ENCODE measurements at places on chromosomes 1 and 21.

DNA sequence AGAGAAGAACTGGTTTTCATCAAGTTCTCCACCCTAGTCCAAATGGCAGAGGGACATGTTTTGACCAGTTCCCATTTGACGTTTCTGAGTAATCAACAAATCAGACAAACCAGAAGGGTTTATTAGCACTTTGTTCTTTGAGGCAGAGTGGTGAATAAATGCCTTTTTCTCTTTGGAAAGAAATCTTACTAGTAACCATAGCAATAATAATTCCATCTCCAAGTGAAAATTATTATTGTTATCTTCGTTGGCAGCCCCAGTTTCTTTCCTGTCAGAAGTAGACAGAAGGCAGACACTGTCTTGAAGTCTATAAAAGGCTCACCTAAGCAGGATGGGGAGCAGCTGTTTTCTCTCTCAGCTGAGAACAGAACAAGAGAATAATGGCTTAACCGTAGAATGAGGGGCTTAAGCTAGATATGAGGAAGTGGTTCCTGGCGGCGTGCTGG lies 391.6 kb downstream of the PBX1 start:
- DNase-seq, result no peak

- no peak for DNase-seq
These were observed 345.1 kb upstream of the SNX7 start for GRCh38 chr1:98316286-98316905.

DNA sequence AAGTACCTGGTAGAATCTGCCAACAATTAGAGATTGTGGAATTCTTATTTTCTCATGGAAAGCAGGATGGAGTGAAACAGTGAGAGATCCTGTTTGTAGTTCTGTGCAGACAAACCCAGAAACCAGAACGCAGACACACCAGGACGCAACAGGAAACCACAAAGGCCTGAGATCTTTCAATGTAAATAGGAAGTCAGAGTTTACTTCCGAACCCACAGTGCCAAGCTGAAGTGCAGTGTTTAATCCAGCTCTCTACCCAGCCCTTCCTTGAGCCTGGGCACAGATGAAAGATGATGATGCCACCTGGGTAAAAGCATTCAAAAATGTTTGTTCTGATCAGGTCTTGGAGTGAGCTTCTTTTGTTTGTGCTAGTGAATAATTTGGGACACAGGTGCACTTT lies 244.2 kb upstream of the HOOK1 start:
- DNase-seq, result peak; percentile 4

- no peak for DNase-seq
These were observed 59.9 kb downstream of the APP start for GRCh38 chr21:26110715-26111114.

DNA sequence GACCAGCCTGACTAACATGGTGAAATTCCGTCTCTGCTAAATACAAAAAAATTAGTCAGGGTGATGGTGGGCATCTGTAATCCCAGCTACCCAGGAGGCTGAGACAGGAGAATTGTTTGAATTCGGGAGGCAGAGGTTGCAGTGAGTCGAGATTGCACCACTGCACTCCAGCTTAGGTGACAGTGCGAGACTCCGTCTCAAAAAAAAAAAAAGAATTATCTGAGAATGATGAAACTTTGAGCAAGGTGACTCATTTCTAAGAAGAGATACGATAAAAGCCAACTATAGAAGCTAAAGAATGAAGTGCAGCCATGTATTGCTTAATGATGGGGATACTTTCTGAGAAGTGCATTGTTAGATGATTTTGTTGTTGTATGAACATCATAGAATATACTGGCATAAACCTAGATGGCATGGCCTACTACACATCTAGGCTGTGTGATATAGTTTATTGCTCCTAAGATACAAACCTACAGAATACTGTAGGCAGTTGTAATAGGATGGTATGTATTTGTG lies 64.7 kb downstream of the SNRPE start:
- DNase-seq, result no peak

- no peak for DNase-seq
These were observed 812.3 kb downstream of the PLA2G4A start for GRCh38 chr1:187641015-187641414.

- DNase-seq, result no peak
These were observed 66.6 kb downstream of the IFI44 start for GRCh38 chr1:78716186-78716585.

GRCh38 chr1:28395181-28395580 lies 25.6 kb downstream of the PHACTR4 start:
- DNase-seq, result no peak

DNA sequence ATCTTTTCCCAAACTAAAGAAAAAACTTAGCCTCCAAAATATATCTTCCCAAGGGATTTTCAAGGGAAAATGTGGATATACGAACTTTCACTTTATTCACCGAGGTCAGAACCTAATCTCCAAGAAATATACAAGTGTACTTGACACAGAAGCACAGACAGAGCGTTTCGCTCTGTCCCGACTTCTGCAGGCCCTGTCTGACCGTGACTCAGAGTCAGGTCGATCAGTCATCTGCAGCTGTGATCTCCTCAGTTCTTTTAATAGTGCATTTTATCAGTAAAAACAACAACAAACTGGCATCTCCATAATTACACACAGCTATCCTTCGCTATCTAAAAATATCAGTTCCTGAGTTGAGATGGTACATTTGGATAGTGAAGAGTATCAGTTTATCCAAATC lies 226.6 kb downstream of the TM2D1 start:
- no peak for DNase-seq

DNA sequence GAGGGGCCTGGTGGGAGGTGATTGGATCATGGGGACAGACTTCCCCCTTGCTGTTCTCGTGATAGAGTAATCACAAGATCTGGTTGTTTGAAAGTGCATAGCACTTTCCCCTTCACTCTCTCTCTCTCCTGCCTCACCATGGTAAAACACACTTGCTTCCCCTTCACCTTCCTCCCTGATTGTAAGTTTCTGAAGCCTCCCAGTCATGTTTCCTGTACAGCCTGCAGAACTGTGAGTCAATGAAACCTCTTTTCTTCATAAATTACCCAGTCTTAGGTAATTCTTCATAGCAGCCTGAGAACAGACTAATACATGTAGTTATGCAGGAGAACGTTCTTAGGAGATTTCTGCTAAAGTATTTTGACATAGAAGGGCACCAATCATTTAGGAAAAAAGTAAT lies 59.9 kb upstream of the FBXO28 start:
- DNase-seq, result no peak

DNA sequence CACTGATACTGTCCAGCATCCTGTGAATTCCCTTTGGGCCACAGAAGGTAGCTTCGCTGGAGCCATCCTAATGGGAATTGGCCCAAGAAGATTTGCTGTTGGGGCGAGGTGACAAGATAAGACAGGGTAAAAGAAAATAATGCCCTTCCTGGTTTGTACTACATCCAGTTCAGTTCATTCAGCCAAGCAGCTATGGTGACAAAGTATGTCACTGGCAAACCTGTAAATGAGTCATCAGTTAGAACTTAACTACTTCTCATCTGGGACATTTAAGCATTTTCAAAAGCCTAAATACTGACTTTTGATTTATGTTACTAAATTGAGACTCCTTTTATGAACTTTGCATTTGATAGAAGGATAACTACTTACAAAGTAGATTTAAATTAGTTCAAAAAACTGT lies 54.2 kb downstream of the WDR64 start:
- DNase-seq, result no peak

- DNase-seq, result no peak
These were observed 39.3 kb upstream of the EYA3 start for GRCh38 chr1:28127617-28128257.

- DNase-seq, result no peak
These were observed 55.8 kb downstream of the VPS13D start for GRCh38 chr1:12285496-12286143.

DNA sequence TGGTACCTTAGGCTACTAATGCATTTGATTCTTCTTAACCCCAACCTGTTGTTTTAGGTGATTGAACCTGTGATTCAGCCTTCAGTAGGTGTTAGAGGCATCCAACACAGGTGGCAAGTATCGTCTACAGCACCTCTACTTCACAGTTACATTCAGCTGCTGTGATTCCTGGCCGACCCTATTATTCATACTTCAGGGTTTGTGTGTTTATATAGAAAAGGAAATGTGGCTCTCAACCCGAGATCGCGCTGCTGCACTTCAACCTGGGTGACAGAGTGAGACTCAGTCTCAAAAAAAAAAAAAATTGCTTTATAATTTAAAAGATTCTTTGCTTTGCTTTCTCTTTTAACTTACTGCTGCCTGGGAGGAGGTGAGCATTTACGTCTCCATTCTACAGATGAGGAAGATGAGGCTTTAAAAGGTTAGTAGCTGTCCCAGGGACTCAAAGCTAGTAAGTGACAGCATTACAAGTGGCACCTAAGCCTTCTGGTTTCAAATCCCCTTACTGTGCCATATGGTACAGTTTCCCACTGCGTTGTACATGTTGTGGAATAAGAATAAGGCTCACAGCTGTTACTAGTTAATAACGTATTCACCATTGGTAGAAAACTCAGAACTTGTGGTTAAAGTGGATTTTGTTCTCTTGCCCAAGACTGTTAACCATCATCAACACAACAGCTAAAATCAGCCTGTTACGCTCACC lies 9.9 kb upstream of the GPR25 start:
- DNase-seq, result no peak

DNA sequence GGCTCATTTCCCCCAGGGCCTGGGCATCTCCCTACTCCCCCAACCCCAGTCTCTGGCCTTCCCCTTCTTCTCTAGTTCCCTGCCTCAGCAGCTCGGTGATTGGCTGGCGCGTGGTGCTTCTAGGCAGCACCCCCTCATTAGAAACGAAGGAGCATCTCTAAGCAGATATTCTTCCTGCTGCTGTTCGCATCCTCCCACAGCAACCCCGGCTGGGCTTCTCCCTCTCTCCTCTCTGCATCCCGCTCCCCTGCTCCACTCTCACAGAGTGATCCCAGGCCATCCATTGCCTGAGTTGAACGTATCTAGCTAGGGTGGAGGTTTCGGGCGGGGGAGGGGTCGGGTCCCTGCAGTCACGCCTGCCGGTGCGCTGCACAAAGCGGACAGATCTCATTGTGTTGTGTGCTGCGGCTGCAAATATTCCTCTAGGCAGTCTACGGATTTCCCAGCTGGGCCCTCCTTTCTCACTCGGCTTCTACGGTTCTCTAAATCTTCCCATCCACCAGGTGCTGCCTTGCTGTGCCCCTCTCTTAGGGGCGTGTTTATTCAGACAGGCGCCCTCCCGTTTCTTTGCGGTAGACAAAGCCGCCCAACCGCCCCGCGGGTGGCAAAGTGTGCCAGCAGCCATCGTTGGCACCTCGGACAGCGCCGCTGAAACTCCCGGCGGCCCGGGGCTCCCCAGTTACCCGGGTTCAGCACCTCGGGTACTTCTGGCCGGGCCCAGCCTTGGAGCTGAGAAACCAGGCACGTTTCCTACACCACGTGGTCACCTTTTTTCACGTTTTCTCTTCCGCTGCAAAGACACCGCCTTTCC lies 2.2 kb downstream of the CACNA1E start:
- DNase-seq, result no peak

- no peak for DNase-seq
These were observed 14.2 kb downstream of the WASF2 start for GRCh38 chr1:27475720-27476119.

GRCh38 chr1:41672173-41672572 lies 187.7 kb upstream of the EDN2 start:
- DNase-seq, result no peak

GRCh38 chr1:168514455-168514854 lies 29.3 kb downstream of the XCL2 start:
- DNase-seq, result no peak

- no peak for DNase-seq
These were observed 86.2 kb upstream of the HP1BP3 start for GRCh38 chr1:20873311-20873710.

- DNase-seq, result no peak
These were observed 28.4 kb upstream of the CEP350 start for GRCh38 chr1:179925922-179926849.

DNA sequence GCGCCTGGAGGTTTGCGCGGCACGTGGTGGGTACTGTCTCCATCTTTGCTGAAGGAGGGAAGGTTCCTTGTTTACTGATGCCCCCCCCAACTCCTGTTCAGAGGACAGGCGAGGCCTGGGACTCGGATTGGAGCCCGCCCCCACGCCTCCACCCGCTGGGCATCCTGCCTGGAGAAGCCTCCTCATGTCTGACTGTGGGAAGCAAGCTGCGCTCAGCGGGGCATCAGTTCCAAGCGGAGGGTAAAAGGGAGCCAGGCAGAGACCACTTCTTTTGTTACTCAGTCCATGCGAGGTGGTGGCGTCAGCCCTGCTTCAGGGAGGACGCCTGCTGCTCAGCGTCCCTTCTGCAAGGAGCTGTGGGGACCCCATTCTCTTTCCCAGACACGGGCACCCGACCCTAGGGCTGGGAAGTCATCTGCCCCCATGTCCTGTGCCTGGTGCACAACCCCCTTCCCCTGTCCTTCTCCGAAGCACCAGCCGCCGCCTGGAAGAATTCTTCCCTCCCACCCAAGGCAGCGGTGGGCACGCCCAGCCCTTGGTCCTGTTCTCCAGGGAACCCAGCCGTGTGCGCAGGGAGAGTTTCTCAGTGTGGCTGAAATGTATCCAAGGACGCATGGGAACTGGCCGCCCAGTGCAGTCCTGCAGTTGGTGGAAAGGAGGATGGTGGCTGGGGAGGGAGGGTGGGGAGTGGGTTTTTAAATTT lies 414.0 kb downstream of the CAMTA1 start:
- DNase-seq, result no peak

- DNase-seq, result no peak
These were observed 140.3 kb downstream of the ZC3H11B start for GRCh38 chr1:219472596-219472995.

DNA sequence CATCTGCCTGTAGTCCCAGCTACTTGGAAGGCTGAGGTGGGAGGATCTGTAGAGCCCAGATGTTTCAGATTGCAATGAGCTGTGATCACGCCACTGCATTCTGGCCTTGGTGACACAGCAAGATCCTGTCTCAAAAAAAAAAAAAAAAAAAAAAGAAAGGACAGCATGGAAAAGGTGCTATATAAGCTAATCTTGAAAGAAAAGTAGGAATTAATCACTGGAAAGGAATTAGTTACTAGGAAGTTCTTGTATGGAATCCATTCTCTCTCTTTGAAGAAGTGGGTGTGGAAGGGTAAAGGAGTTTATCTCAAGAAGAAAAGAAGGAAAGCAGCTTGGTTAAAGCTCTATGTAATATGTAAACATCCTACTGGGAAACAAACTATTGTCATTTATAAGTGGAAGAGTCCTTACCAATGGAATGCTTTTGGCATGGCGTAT lies 339.2 kb downstream of the DPYD start:
- no peak for DNase-seq

- DNase-seq, result no peak
These were observed 11.1 kb downstream of the INSRR start for GRCh38 chr1:156847591-156848460.

DNA sequence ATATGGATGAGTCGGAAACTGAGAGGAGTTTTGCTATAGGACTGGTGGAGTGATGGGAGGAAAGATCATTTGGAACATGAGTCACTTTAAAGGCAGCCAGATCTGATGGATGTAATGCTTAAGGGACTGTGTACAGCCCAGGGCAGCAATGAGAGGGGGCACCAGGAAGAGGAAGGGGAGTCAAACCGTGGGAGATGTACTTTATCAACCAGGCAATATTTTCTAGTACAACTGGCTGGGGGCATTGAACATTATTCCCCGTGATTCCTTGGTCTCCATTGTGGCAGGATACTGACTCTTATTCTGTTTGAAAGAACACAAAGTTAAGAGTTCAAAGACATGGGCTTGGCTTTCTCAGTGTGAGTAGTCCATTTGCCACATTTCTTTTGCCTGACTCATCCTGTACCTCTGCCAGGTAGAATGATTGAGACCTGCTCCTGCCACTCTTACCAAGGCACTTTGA lies 268.2 kb upstream of the NR5A2 start:
- no peak for DNase-seq
